ENCODE measurements at places on chromosomes 1 and 21. TPM values are rescaled to one million over a fixed set of nuclear protein-coding genes. Genes with fewer than 3 reads are reported as not detected.
A peak's percentile ranks its signal among the peaks of the same experiment; 100 is the strongest.

CCDC30 gene
- 3.0 TPM for total RNA-seq

NMNAT2 gene
- 76.4 TPM for total RNA-seq

DNA sequence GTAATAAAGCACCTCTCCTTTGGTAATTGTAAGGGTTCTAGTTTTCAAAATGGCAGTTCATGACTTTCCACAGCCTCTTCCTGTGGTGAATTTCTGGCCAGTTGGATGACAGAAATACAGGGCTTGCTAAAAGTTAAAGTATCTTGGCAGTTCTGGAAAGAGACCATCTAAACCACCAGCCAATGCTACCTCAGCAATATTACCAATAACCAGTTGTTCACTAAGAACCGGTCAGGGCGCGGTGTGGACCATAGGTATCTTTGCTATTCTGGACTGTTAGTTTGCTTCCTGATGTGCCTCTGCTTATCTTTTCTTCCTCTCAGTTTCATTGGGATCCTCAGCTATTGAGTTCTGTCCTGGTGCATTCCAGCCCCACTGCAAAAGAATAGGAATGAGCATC, 124.7 kb downstream of the HS2ST1 start:
- H3K4me3 ChIP-seq: no peak overlapping the region
- no peaks in the 10 kb centered on the region for H3K27me3 ChIP-seq
- H3K27ac ChIP-seq: no peak overlapping the region
- H3K4me1 ChIP-seq: no peaks in the 10 kb centered on the region
- DNase-seq: no peak
- no peaks in the 10 kb centered on the region for H3K36me3 ChIP-seq

DNA sequence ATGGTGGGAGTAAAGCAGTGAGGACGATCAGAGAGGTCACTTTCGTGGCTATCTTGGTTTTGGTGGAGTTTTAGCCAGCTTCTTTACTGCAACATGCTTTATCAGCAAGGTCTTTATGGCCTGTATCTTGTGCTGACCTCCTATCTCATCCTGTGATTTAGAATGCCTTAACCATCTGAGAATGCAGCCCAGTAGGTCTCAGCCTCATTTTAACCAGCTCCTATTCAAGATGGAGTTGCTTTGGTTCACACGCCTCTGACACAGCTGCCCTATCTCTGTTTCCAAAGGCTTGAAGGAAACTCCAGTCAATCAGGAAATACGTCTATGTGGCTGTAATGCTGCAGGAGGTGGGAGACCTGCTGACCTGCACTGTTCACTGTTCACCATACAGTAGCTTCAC, 146.1 kb upstream of the POGK start:
- H3K36me3 ChIP-seq: no peaks in the 10 kb centered on the region
- H3K4me1 ChIP-seq: no peaks in the 10 kb centered on the region
- H3K27me3 ChIP-seq: no peaks in the 10 kb centered on the region
- no peak for DNase-seq
- no peak overlapping the region for H3K27ac ChIP-seq

DNA sequence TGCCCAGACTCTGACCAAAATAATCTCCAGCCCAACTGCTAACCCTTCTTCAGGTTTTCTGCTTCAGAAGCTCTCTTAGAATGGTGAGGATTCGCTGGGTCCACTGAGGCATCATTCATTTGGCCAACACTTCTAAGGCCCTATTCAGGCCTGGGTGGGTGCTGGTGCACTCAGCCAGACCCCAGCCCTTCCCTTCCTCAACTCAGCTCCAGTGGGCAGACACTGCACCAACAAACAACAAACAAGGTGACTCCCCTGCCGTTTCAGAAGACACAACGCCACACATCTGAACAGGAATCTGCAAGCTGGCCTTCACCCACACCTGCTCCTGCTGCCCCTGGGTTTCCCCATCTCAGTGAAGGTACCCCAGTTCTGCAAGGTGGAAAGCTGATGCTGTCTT, 6.0 kb downstream of the HEYL start:
- H3K27me3 ChIP-seq: peaks cover 18% of the 10 kb centered on the region
- H3K4me3 ChIP-seq: peak overlapping the region; percentile 47
- DNase-seq: no peak
- H3K27ac ChIP-seq: peak overlapping the region; percentile 78
- H3K36me3 ChIP-seq: peaks cover 8% of the 10 kb centered on the region
- peaks cover 29% of the 10 kb centered on the region for H3K4me1 ChIP-seq

- peaks cover 1% of the 10 kb centered on the region for H3K27me3 ChIP-seq
- no peaks in the 10 kb centered on the region for H3K4me1 ChIP-seq
- no peak for DNase-seq
- no peak overlapping the region for H3K4me3 ChIP-seq
Observed at GRCh38 chr1:79791488-79792218, 785.1 kb upstream of the ADGRL4 start.

- H3K27ac ChIP-seq: no peak overlapping the region
- H3K27me3 ChIP-seq: peaks cover 8% of the 10 kb centered on the region
- peak overlapping the region; percentile 25 for H3K4me3 ChIP-seq
Observed at GRCh38 chr1:11649624-11650330, 4.5 kb downstream of the FBXO2 start.

DNA sequence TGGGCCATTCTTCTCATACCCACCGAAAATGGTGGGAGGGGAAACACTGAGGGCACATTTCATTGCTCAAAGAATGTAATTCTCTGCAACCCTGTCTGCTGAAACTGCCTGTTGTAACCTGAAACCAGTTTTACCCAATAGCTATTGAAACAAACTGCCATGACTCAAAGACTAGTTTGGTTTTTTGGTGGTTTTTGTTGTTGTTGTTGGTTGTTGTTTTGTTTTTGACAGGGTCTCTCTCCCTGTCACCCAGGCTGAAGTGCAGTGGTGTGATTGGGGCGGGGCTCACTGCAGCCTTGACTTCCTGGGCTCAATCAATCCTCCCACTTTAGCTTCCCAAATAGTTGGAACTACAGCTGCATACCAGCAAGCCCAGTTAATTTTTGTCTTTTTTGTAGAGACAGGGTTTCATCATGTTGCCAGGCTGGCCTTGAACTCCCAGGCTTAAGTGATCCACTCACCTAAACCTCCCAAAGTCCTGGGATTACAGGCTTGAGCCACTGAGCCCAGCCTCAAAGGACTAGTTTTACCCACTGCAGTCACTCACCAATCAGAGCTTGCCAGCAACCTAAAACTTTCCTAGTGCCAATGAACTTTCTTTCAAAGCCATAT, 2.1 kb upstream of the IPP start:
- H3K4me1 ChIP-seq: peaks cover 3% of the 10 kb centered on the region
- peaks cover 2% of the 10 kb centered on the region for H3K27me3 ChIP-seq
- no peak overlapping the region for H3K4me3 ChIP-seq
- DNase-seq: no peak
- H3K27ac ChIP-seq: no peak overlapping the region

GRCh38 chr1:64167176-64167575, 36.2 kb upstream of the UBE2U start:
- H3K4me3 ChIP-seq: no peak overlapping the region
- no peak for DNase-seq
- peaks cover 8% of the 10 kb centered on the region for H3K4me1 ChIP-seq
- H3K36me3 ChIP-seq: peaks cover 22% of the 10 kb centered on the region
- no peak overlapping the region for H3K27ac ChIP-seq
- H3K27me3 ChIP-seq: no peaks in the 10 kb centered on the region

DNA sequence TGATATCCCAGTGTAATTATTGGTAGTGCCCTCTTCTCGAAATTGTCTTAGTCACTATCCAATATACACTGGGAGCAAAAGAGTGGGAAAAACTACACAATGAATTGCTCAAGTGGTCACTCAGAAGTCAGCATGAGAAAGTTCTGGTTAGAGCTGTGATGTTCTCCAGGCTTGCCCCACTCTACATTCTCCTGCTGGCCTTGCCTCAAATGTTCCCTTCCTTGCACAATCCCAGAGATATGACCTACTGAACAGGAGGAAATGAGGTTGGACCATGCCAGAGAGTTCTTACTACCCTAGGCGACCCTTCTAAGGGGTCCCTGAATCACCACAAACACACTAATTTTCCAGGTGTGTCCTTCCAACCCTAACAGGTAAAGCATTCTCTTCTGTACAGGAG, 40.8 kb downstream of the GLUL start:
- H3K4me3 ChIP-seq: no peak overlapping the region
- no peaks in the 10 kb centered on the region for H3K27me3 ChIP-seq
- H3K4me1 ChIP-seq: no peaks in the 10 kb centered on the region
- DNase-seq: no peak
- no peak overlapping the region for H3K27ac ChIP-seq

KRTAP11-1 gene
- not detected for total RNA-seq

GRCh38 chr1:4630561-4630960, 23.8 kb upstream of the AJAP1 start:
- H3K27me3 ChIP-seq: peaks cover 7% of the 10 kb centered on the region
- no peak overlapping the region for H3K27ac ChIP-seq
- no peaks in the 10 kb centered on the region for H3K4me1 ChIP-seq
- H3K36me3 ChIP-seq: peaks cover 6% of the 10 kb centered on the region
- no peak for DNase-seq

DNA sequence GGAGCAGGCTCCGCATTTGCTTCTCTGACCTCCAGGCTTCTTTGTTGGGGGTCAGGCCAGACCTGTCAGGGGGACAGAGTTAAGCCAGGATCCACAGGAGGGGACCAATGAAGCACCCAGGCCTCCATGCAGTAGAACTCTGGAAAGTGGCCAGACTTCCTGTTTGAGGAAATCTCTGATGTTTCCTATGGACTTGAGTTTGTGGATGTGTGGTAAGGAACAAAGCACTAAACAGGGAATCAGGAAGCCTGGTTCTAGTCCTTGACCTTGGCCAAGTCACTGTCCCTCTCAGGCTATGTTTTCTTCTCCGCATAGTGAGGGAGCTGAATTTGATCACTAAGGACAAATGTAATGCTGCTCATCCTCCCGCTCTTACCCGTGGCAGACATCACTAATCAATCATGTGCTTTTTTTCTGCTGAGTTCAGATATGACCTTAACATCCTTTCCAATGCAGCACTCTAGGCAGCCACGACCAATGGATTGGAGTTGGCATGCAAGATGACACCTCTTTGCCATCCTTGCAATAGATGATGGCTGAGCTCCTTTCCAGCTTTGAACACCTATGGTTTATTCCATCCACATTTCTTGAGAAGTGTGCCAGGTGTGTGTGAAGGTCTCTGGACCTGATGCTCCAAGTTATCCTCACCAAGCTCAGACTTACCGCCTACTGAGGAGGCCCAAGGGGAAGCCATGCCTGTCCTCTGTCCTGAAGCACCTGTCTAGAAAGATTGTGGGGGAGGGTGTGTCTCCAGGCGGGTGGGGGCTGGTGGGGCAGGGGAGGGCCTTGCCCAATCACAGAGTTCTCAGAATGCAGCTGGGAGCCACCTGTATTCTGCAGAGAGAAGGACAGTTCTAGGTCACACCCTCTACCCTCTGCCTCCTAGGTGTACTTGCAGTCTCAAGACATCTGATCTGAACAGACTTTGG, 9.9 kb downstream of the SH2D2A start:
- DNase-seq: no peak
- H3K27ac ChIP-seq: no peak overlapping the region
- peaks cover 2% of the 10 kb centered on the region for H3K36me3 ChIP-seq
- peaks cover 16% of the 10 kb centered on the region for H3K27me3 ChIP-seq

GRCh38 chr1:226370144-226370923, 37.6 kb downstream of the PARP1 start:
- peaks cover 5% of the 10 kb centered on the region for H3K36me3 ChIP-seq
- H3K27me3 ChIP-seq: no peaks in the 10 kb centered on the region
- no peak for DNase-seq
- no peak overlapping the region for H3K4me3 ChIP-seq

- DNase-seq: no peak
- no peak overlapping the region for H3K4me3 ChIP-seq
- H3K4me1 ChIP-seq: no peaks in the 10 kb centered on the region
- no peak overlapping the region for H3K27ac ChIP-seq
- peaks cover 2% of the 10 kb centered on the region for H3K27me3 ChIP-seq
Observed at GRCh38 chr1:60541831-60542532, 468.4 kb upstream of the C1orf87 start.

DNA sequence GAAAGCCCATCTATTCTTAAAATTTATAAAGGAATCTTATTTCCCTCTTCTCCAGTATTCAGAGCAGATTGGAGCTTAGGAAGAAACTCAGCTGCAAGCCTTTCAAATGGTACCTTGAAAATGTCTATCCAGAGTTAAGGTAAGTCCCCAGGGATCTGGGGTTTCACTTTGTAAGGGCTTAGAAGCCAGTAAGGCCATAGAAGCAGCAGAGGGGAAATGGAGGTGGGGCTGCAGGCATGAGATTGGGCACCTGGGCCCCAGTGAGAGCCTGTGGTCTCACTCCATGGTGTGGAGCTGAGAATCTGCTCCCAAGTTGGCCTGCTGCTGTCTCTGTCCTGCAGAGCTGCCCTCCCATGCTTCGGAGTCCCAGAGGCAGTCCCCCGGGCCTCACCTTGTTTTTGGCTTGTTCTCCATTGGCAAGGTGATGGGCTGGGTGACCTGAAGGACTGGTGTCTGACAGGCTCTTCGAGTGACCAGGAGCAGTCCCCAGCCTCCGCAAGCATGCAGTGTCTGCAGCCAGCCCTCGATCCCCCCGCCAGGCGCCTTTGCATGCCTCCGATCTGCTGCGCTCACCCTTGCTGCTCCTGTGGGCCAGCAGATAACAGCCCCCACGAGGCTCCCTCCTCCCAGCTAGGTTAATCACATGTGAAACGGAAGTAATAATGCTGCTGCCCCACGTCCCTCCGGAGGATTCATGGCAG, 163.1 kb downstream of the PGBD5 start:
- no peak overlapping the region for H3K4me3 ChIP-seq
- H3K27me3 ChIP-seq: no peaks in the 10 kb centered on the region

- H3K4me1 ChIP-seq: peaks cover 35% of the 10 kb centered on the region
- no peaks in the 10 kb centered on the region for H3K36me3 ChIP-seq
- H3K27ac ChIP-seq: no peak overlapping the region
- no peak for DNase-seq
Observed at GRCh38 chr1:66239834-66240233, 294.1 kb upstream of the SGIP1 start.

GFI1 gene
- total RNA-seq: not detected

- DNase-seq: no peak
- no peak overlapping the region for H3K4me3 ChIP-seq
- peaks cover 4% of the 10 kb centered on the region for H3K27me3 ChIP-seq
- no peak overlapping the region for H3K27ac ChIP-seq
Observed at GRCh38 chr1:230735447-230735846, 11.7 kb upstream of the CAPN9 start.

GRCh38 chr1:113905435-113905861, 322 bp downstream of the DCLRE1B start:
- no peaks in the 10 kb centered on the region for H3K36me3 ChIP-seq
- H3K4me1 ChIP-seq: peaks cover 11% of the 10 kb centered on the region
- peak overlapping the region; percentile 91 for H3K4me3 ChIP-seq
- DNase-seq: peak; percentile 22
- H3K27ac ChIP-seq: peak overlapping the region; percentile 69

Data from glutamatergic neuron (in vitro differentiated cells).